ENCODE measurements at places on chromosomes 3 and 15. TPM values are rescaled to one million over a fixed set of nuclear protein-coding genes. Genes with fewer than 3 reads are reported as not detected.

GRCh38 chr15:29611057-29611456 lies 211.2 kb downstream of the TJP1 start:
- DNase-seq = no peak

GRCh38 chr3:100976611-100977010 lies 16.6 kb downstream of the ABI3BP start:
- DNase-seq = no peak

- DNase-seq = no peak
These were observed 304.0 kb downstream of the SHQ1 start for GRCh38 chr3:72544239-72544638.

GRCh38 chr3:10373686-10374261 lies 52.9 kb upstream of the SEC13 start:
- no peak for DNase-seq

DNA sequence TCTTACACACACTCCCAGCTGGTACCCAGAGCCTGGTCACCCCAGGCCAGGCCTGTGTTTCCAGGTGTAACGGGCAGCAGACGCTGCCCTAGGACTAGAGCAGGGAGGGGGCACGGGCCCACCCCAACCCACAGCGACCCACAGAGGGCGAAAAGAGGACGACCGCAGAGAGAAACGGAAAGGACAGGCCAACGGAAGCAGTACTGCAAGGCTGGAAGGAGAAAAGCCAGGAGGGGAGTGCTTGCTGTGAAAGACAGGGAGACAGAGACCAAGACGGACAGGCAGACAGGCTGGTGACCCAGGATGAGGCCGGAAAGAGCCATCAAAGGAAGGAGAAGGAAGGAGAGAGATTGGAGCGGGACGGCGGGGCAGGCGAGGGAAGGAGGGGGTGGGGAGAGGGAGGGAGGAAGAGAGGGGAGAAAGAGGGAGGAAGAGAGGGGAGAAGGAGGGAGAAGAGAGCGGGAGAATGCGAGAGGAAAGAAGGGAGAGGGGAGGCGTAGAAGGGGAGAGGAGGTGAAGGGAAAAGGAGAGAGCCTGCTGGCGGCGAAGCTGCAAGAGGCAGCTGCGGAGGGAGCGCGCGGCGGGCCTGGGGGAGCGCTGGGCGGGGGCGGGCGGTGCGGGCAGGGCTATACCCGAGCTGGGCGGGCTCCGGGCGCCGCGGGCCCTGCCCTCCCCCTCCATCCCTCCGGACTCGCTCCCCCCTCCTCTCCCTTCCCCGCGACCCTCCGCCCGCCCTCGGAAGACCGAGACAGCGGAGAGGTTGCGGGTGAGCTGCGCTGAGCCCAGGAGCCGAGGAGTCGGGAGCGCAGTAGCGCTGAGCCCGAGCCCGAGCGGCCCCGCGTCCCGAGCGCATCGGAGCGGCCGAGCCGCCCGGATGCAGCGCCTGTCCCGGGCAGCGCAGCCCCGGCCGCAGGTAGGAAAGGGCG lies at the start of gene SLC6A1:
TSS of gene SLC6A1 (plus strand) at position 732 of the 926 bp plus-strand sequence. CDS start 24,464 bp downstream, outside the sequence.
- DNase-seq = no peak

DNA sequence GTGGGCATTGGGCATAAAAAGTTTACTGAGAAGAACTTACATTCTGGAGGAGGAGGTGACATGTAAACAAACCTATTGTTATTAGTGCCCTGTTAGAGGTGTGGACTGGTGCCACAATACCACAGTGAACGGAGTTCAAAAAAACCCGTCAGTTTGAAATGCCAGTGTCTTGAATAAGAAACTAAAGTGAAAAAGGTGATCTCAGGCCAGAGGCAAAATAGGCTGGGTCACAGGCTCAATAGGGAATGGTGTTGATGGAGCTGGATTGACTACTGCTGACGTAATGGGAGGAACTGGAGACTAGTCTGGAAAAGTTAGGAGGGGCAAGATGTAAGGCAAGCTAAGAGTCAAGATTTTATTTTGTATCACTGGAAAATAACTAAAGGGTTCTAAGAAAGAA lies 1.6 kb upstream of the DCBLD2 start:
- DNase-seq = no peak

DNA sequence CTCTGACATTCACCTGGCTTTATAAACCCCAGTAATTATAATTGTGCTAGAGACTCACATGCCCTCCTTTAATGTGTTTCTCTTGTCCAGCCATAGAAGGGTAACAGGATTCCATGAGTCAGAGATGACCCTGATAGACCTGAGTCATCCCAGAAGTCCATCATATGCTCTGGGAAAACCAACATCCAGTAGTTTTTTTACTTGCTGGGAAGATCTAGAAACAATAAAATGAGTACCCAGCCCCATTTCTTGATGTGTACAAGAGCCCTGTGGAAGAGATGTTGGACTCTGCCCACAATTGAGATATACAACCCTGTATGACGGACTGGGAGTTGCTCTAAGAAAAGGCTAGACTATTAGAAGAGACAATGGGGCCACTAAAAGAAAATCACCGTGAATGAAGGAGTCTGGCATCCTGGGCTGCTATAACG lies 22.4 kb upstream of the THUMPD3 start:
- DNase-seq = no peak

- no peak for DNase-seq
These were observed 3.8 kb downstream of the GSK3B start for GRCh38 chr3:120090422-120090821.

DNA sequence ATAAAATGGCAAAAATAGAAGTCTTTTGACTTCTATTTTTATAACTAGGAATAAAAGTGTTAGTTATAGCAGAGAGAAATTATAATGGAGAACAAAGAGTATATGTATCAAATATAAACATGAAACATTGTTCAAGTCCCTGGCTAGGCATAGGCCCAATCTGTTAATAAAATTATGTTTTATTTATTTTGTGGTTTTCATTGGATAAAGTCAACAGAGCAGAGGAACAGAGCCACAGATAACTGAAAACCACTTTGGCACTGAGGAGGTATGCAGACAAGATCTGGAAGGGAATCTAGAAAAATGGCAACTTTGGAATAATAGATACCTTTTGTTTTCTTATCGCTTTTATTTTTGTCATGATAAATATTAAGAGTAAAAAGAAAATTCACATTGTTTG lies 50.4 kb upstream of the ICE2 start:
- DNase-seq = no peak

GRCh38 chr15:60154764-60155325 lies 150.7 kb downstream of the FOXB1 start:
- no peak for DNase-seq

- no peak for DNase-seq
These were observed 310.4 kb upstream of the NR2F2 start for GRCh38 chr15:96020133-96020532.

GRCh38 chr3:66115858-66116654 lies 77.3 kb upstream of the MAGI1 start:
- no peak for DNase-seq

- DNase-seq = no peak
These were observed 468.3 kb upstream of the CBLB start for GRCh38 chr3:106337116-106337515.

DNA sequence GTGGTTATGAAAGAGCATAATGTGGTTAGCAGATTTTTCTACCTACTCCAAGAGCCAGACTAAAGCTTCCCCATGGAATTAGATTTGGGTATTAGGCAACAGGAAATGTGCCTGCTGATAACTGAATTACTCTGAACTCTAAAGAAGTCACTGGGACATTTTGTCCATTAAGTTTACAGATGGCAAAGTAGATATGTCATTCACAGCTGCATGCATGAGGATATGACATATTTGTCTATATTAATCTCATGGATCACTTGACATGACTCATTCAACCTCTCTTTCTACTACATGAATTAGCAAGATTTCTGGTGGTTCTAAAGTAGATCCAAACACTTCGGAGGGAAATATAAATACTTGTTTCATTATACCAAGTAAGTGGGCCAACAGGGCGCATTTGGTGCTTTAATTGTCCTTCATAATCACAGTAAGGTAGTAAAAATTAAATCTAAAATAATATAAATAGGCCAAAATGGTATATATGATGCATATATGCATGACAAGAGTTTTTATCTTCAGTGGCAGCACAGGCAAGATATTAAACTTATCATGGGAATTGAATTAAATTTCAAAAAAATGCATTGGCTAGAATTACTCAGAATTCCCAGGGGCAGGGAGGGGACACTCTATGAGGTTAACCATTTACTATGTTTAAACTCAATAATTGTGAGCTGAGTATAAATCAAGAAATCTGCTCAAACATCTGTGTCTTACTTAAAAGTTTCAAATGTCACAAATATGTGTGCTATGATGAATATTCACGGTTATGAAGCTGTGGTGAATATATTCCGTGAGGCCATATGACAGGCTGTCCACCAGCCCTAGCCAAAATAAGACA lies 365.3 kb upstream of the KCNMB2 start:
- DNase-seq = no peak

- DNase-seq = no peak
These were observed 9.2 kb downstream of the ALCAM start for GRCh38 chr3:105375750-105376511.

- no peak for DNase-seq
These were observed 183.7 kb downstream of the DPH6 start for GRCh38 chr15:35362195-35362829.

- no peak for DNase-seq
These were observed 124.4 kb upstream of the LIPC start for GRCh38 chr15:58307313-58307961.

GRCh38 chr15:41487802-41488201 lies 5.9 kb upstream of the ITPKA start:
- DNase-seq = peak; percentile 56

- DNase-seq = no peak
These were observed 548.8 kb upstream of the MDFIC2 start for GRCh38 chr3:70861234-70861633.

DNA sequence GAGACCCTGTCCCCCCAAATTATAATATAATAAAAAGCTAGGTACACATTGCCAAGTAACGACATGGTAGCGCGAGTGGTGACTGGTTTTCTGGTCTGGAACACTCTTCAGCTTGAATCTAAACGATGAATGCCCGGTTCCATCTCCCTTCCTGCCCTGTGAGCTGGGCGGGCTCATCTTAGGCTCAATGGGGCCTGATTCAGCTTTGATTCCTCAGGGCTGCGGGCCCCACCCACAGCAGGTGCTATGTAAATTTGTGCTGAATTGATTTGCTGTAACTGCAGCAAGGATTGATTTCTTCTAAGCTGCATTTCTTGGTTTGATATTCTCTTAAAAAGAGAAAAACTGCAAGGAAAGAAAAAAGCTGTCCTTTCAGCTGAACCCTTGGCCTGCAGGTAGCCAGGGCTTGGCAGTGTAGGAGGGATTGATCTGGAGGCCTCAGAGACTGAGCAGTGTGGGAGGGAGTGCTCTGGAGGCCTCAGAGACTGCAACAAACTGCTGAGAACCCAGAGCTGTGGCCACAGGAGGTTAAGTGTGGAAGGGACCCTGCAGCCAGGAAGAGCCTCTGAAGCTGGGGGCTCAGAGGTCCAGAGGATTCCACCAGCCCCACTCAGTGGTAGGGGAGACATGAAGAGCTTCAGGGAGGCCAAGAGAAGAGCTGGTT lies 231.6 kb downstream of the XXYLT1 start:
- DNase-seq = no peak

DNA sequence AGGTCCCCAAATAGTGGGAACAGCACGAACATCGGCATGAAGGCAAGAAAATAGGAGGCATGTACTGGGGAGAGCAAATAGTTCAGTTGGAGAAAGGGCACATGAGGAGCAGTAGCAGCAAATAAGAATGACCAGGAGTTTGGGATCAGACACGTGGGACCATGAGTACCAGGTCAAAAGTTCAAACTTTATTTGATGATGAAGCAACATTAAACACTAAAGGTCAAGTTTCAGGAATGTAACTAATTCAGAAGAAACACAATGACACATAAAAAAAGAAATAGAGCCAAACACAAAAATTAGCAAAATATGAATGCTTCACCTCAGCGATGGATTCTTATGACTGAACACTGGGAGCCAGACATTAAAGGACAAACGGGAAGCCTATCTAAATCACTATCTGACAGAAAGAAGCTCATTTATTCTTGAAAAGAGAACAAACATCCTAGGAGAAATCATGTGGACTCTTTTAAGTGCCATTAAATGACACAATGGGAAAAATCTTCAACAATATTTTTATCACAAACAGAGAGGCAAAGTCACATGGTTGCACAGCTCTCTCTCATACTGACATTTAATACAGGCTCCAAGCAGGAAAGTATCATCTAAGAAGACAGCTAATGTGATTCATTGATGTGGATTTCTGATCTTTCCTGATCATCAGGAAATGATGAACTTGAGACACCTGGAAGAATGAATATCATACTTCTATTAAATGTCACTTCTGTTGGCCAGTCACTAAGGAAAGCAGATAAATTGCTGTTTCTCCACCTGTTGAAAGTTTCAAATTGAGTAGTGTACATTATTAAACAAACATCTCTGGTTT lies 216.9 kb upstream of the THBS1 start:
- DNase-seq = no peak

DNA sequence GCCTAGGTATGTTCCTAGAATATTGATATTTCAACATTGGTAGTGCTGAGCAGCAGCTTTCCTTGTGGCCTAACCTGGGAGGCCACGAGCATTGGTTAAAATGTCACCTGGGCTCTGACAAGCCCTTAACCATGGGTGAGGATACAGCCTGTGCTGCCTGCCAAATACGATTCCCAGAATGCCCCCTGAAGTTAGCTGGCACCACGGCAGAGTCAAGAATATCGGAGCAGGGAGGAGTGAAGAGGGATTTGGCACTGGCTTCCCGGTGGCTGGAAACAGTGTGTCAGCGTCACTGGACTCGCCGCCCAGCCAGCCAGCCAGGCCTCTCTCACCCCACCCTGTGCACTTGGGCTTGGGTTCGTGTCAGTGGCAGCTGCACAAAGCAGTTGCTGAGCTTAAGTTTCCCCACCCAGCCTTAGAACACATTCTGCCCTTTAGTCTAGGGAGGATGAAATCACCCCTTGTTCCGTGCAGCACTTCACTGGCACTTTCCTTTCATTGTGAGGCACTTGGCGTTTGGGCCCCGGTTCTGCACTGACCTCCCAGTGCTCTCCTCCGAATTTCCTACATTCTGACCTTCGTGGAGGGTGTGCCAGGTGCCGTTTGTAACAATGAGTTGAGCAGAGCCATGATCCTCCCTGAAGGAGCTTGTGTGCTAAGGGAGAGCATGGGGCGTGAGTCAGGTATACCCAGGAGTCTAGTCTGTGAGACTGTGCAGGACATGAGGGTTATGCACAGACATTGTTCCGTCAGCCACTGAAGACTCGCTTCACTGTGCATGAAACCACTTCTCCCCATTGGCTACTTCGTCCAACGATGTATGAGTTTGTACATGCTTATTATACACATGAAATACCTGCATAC lies 152.8 kb upstream of the BHLHE40 start:
- DNase-seq = no peak

The SNTN gene
- not detected for total RNA-seq

The COL6A5 gene
- total RNA-seq = not detected

The TRH gene
- total RNA-seq = not detected

The DNAH12 gene
- 0.21 TPM for total RNA-seq

The GPR27 gene
- 2.5 TPM for total RNA-seq

The CPB1 gene
- not detected for total RNA-seq

The CD86 gene
- total RNA-seq = 2.4 TPM

The PEX5L gene
- total RNA-seq = 0.31 TPM

The CATSPER2 gene
- 6.9 TPM for total RNA-seq

The TOPBP1 gene
- 102 TPM for total RNA-seq

Data from activated T-cell treated with anti-CD3 and anti-CD28 coated beads, Interleukin-2, amount 50 U/mL, for 72 hours (primary cell).